CD4-positive, alpha-beta T cell treated with Interleukin-21 for 1 hour (primary cell): ENCODE measurements at places on chromosomes 2 and 18.

- no peak for DNase-seq
Measured at GRCh38 chr18:50857694-50858093, 21.2 kb upstream of the ME2 start.

GRCh38 chr2:73832930-73833329 lies 4.2 kb downstream of the STAMBP start:
- no peak for DNase-seq

DNA sequence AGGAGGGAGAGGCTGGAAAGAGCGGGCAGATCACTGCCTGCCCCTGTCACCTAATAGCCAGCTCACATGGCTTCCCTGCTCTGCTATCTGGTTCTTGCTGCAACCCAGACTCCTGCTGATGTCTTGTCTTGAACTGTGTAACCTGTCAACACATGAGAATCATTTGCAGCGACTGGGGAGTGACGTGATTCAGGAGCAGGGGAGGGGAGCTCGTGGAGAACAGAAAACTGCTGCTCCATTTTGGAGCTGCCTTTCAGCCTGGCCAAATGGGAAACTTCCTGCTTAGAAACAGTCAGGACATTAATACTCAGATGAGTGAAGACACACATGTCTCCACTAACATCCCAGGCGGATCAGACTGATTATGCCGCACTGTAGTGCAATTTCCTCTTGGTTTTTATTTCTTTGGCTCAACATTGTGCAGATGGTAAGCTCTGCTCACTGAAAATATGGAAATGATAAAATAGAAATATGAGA lies 38.1 kb downstream of the RPL37A start:
- no peak for DNase-seq

DNA sequence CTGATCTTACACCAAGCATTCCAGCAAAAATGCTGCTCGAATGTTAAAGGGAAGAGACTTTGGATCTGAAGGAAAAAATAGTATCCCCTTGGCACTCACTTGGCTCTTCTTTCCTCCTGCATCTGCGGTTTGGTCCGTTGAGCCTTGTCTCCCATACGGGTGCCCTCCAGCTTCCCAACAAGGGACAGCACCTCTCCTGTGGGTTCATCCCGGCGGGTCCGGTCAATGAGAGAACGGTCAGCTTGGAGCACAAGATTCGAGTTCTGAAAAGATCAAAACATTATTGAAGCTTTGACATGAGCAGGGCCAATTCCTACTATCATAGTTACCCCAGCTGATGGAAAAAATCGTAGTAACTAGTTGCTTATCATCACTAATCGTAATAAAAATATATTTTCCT lies 740 bp downstream of the SNRNP200 start:
- DNase-seq: no peak

GRCh38 chr2:23626701-23627230 lies 241.8 kb downstream of the KLHL29 start:
- no peak for DNase-seq

- no peak for DNase-seq
Measured at GRCh38 chr18:33751613-33752221, 173.7 kb downstream of the ASXL3 start.

DNA sequence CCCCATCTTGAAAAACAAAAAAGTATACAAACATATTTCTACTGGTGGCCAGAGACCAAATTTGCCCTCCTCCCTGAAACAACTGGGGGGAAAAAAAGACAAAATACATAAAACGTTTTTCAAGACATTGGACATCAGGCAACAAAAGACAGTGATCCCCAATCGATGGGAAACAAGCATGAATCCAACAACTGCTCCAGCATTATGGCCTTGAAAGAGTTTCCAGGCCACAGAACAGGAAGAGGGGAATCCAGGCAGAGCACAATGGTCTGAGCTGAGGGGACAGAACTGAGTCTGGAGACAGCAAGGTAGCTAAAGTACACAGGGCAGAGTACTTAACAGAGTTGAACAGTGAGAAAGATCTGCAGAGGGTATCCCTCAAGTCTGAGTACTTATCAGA lies 4.4 kb downstream of the CCDC88A start:
- no peak for DNase-seq

DNA sequence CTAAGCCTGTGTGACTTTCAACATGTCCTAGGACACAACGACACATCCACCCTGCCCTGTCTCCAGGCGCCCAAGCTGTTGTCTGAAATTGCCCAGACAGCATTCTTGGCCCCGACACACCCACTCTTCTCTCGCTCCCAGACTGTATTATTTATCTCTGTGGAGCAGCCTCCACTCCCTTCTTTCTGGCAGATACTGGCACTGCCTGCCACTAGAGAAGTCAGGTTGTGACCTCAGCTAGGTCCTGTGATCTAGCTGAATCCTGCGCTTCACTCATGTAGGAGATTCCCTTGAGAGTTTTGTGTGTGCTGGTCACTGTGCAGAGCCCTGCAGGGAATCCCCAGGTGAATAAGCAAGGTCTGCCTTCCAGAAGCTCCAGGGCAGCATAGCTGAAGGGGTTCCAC lies 77.1 kb upstream of the TNP1 start:
- DNase-seq: no peak

- no peak for DNase-seq
Measured at GRCh38 chr2:71783215-71783614, 329.9 kb downstream of the DYSF start.

- no peak for DNase-seq
Measured at GRCh38 chr2:43803113-43803512, 29.3 kb downstream of the DYNC2LI1 start.

DNA sequence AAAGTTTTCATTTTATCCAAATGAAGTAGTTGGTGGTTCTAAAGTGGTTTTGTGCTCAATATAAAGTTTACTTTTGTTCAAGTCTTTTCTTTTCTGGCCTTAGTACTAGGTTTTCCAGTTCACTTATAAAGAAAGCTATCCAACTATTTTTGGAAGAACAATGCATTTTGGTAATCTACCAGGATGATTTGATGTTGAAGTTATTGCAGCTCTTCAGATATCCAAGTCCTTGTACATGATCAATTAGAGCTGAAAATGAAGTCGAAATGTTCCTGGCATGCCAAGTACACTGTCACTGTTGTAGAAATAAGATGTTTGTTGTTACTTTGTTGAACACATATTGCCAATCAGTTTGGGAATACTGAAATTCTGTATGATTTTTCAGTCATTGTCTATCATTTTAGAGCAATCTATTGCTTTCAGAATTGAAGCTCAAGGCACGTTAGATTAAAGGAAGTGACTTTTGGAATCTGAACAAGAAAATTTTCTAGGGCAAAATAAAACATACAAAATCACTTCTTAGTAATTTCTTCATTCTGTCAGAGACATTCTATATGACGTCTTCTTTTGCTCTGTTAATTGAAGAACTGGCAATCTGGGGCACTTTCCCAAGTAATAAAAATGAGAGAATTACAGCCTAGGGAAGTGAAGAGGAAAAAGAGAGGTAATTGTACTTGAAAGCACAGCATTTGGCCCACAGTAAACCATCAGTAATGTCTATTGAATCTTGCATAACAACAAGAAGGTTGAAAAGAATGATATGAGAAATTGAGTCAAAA lies 232.3 kb downstream of the MREG start:
- DNase-seq: no peak

DNA sequence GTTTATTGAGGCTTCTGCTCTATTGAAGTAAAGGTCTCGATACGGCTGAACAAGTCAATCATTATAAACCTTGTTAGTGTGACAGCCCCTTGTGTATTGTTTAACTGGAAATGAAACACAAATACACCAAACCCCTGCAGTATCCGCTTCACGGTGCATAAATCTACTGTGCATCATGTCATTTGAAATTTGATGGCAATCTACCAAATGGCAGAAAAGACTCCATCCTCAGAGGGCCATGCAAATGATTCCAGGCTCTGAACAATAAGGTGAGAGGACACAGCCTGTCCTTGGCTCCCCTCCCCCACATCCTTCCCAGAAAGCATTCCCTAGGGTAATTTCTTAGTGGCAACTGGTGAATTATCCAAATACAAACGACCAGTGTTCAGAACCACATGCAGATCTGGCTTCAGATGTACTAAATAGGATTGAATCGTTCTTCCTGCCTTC lies 80.6 kb downstream of the ADCYAP1 start:
- no peak for DNase-seq

GRCh38 chr2:10103179-10103578 lies 19.4 kb upstream of the RRM2 start:
- DNase-seq: no peak

DNA sequence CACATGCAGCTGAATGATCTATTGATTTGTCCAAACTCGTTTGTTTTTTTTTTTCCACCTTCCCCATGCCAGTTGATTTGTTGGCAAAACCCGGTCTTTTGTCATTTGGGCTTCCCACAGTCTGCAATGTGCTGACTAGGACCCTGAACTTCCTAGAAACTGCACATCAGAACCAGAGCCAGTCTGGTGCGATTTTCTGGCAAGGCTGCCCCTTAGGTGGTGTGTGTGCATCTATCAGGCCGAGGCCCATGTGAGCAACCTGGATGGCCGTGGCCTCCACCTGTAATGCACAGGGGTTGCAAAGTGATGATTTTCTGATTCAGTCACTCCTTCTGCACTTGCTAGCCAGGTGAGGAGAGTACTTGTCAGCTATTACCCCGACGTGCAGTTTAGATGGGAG lies 47.8 kb downstream of the NCK2 start:
- no peak for DNase-seq

- DNase-seq: no peak
Measured at GRCh38 chr2:240960971-240961876, 37.2 kb upstream of the SNED1 start.

- DNase-seq: no peak
Measured at GRCh38 chr2:5868931-5869330, 176.7 kb downstream of the SOX11 start.

DNA sequence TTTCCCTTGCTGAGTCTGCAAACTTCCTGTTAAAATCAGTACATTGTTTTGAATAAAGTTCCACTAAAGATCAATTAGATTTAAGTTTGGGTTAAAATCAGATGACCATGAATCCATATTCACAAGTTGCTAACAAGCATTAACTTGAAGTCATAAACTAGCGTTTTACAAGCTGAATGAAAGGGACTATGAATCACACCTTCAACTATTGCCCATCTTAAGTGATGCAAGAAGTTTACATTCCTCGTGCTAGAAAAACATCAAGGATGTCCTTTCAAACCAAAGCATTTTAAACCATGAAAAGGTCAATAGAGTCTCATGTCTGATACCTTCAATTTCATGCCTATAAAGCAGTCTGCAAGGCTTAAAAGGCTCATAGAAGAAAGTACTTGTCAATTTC lies 257.2 kb upstream of the SYT4 start:
- no peak for DNase-seq

DNA sequence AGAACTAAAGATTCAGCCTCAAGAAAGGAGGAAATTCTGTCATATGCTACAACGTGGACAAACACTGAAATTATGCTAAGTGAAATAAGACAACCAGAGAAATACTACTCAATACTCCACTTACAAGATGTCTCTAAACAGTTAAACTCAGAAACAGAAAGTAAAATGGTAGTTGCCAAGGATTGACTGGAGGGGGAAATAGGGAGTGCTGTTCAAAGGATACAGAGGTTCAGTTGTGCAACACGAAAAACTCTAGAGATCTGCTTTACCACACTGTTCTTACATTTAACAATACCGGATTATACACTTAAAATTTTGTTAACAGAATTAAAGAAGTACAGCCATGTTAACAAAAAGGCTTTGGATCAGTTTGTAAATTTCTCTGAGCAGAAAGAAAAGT lies 39.8 kb upstream of the C2orf15 start:
- no peak for DNase-seq
